ENCODE measurements at places on chromosomes 6 and 20. TPM values are rescaled to one million over a fixed set of nuclear protein-coding genes. Genes with fewer than 3 reads are reported as not detected.

GATA5 gene
- total RNA-seq, result not detected

COL19A1 gene
- total RNA-seq, result 9.1 TPM

HLA-DQB2 gene
- 1.0 TPM for total RNA-seq

SIRPD gene
- total RNA-seq, result 0.42 TPM

BANF2 gene
- not detected for total RNA-seq

RBBP9 gene
- total RNA-seq, result 5.4 TPM

MLN gene
- not detected for total RNA-seq

EPHA7 gene
- total RNA-seq, result under 0.01 TPM

ACTL10 gene
- total RNA-seq, result 0.42 TPM

SNX9 gene
- total RNA-seq, result 42.3 TPM

VSTM2L gene
- total RNA-seq, result not detected

CPXM1 gene
- total RNA-seq, result 0.10 TPM

ANKRD66 gene
- not detected for total RNA-seq

PGC gene
- 0.10 TPM for total RNA-seq
